ENCODE measurements at places on chromosomes 5 and 9.

GRCh38 chr5:41264019-41264418 is 50.7 kb upstream of the C6 start:
- DNase-seq, result no peak

GRCh38 chr9:98568909-98569469 is 139.7 kb downstream of the GABBR2 start:
- DNase-seq, result no peak

DNA sequence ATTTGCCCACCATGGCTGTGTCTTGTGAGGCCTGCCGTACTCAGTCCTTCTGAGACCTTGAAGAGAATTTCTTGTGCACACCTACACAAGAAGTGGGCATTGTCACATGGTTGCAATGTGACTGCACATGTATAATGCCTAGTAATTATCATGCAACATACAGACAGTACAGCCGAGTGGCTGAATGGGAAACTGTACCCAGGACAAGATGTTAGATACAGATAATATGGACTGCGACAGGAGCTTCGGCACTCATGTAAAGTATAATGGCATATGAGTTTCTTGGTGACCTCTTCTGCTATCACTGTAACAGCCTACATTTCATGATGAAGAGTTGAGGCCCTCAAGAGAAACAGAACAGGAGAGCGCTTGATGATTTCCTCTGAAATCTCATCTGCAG is 4.8 kb upstream of the PRKACG start:
- no peak for DNase-seq

GRCh38 chr5:73454379-73455036 is 5.9 kb upstream of the FOXD1 start:
- no peak for DNase-seq

- DNase-seq, result no peak
These were observed 163.4 kb upstream of the CD180 start for GRCh38 chr5:67360047-67360446.
